ENCODE measurements at places on chromosomes 12 and 14. TPM values are rescaled to one million over a fixed set of nuclear protein-coding genes. Genes with fewer than 3 reads are reported as not detected.
A peak's percentile ranks its signal among the peaks of the same experiment; 100 is the strongest.

GRCh38 chr12:54998958-54999510, 14.5 kb upstream of the TESPA1 start:
- DNase-seq: no peak
- no peaks in the 10 kb centered on the region for H3K27me3 ChIP-seq
- no peak overlapping the region for H3K27ac ChIP-seq
- H3K4me1 ChIP-seq: no peaks in the 10 kb centered on the region

DNA sequence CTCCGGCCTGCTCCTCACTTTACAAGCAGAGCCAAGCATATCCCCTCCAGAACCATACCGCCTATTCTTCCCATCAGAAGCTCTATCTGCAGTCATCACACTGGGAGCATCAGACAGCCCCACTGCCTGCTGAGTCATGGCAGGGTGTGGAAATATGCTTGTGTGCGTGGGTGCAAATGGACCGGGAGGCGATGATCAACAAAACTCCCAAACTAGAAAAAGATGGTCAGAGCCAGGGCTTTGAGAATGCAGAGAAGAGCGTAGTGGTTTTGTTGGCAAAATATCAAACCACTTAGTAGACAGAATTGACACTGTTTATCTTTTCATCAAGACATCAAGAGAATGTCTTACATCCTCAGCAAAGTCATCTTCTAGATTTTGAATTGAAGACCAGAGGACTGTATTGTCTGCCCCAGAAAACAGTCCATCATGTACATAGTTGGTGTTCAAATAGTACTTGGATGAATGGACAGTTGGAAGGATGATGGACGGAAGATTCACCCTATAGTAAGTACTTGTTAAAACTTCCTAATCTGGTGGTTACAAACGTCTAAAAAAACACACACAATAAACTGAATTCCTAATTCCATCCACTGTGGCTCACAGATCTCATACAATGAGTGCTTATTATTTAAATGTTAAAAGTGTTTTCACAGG, 54.9 kb downstream of the VWF start:
- no peak overlapping the region for H3K27ac ChIP-seq
- H3K27me3 ChIP-seq: no peaks in the 10 kb centered on the region
- DNase-seq: no peak
- no peak overlapping the region for H3K4me3 ChIP-seq

DNA sequence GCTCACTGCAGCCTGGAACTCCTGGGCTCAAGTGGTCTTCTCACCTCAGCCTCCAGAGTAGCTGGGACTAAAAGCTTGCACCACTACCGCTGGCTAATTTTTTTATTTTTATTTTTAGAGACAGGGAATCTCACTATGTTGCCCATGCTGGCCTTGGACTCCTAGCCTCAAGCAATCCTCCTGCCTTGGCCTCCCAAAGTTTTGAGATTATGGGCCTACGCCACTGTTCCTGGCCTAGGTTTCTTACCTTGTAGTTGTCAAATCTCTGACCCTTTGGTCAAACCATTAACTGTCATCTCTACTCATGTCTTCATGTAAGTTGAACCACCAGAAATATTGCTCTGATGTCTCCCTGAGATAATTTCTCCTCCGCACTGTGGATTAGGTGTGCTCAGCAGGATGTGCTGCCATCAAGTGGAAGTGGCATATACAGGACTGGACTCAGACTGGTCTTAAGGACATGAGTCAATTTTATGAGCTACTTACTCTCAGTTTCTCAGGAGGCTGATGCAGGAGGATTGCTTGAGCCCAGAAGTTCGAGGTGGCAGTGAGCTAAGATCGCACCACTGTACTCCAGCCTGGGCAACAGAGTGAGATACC, 28.5 kb downstream of the ACTR6 start:
- no peaks in the 10 kb centered on the region for H3K4me1 ChIP-seq
- H3K36me3 ChIP-seq: peaks cover 4% of the 10 kb centered on the region
- no peak overlapping the region for H3K4me3 ChIP-seq
- no peaks in the 10 kb centered on the region for H3K27me3 ChIP-seq
- DNase-seq: no peak

DNA sequence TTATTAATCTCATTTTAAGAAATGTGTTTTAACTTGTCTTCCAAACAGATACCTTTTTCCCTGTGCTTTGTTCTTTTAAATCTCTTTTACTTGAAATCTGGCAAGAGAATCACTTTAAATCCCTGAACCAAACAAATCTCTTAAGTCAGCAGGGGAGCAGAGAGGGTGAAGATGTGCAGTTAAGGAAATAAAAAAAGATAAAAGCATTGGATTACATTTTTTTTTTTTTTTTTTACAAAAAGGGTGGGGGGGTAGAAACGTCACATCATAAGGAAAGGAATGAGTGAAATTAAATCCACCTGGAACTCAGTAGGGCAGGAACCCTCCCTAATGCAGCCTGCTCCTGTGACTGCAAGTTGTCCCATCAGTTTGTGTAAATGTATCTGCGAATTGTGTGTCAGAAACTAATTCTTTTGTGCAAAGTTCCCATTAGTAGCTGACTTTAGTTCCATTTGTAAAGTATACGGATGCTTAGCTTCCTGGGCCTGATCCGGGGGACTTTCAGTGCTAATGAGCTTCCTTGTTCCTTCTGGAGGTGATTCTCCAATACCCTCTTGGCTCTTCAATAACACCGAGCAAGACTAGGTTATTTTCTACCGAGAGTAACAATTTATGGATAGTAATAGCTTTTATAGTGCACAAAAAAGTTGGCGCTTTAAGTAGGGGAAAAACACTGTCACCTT, 1.5 kb downstream of the TTC6 start:
- H3K36me3 ChIP-seq: no peaks in the 10 kb centered on the region
- H3K27me3 ChIP-seq: peaks cover 85% of the 10 kb centered on the region
- peak overlapping the region; percentile 3 for H3K27ac ChIP-seq
- no peak for DNase-seq

DNA sequence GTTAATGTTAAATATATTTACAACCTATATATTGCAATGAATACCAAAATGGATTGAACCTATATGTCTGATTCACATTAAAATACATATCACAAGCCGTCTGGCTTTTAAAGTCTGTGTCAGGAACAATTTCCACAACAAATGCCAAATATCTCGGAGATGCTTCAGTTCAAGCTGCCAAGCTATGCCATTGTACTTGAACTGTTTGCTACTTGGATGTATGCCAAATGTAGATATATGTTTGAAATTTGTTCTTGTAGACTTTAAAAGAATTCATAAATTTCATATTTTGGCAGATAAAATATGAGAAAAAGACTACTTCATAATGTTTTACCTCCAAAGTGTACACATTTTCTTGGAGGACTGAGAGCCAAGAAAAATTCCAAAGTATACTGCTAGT, 37.0 kb downstream of the WASHC3 start:
- H3K27me3 ChIP-seq: no peaks in the 10 kb centered on the region
- H3K4me3 ChIP-seq: no peak overlapping the region
- no peak overlapping the region for H3K27ac ChIP-seq
- H3K36me3 ChIP-seq: no peaks in the 10 kb centered on the region
- no peaks in the 10 kb centered on the region for H3K4me1 ChIP-seq
- DNase-seq: no peak

GRCh38 chr14:21098076-21098891, at the start of gene ZNF219:
TSS of gene ZNF219 (minus strand) at chr14:21098655. CDS start at chr14:21093591, 5,064 bp downstream.
- DNase-seq: peak; percentile 69
- H3K27me3 ChIP-seq: no peaks in the 10 kb centered on the region
- H3K4me3 ChIP-seq: peak within 1 kb of the TSS; percentile 58
- H3K4me1 ChIP-seq: peaks cover 8% of the 10 kb centered on the region

DNA sequence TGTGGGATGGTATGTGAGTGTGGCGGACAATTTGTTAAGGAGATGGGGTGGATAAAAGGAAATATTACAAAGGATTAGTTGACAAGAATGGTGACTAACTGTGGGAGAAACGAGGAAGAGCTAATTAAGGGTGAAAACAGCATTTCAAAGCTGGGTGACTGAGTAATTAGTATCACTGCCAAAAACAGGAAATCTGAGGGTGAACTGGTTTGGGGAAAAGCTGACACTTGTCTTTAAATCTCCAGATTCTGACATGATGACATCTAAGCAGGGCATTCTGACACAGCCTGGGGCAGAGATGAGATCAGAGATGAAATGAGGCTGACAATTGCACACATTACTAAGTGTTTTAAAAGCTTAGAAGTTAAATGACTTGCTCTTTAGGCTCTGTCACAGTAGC, 42.4 kb upstream of the CCDC175 start:
- no peak overlapping the region for H3K27ac ChIP-seq
- no peaks in the 10 kb centered on the region for H3K36me3 ChIP-seq
- DNase-seq: no peak
- H3K4me1 ChIP-seq: no peaks in the 10 kb centered on the region
- no peak overlapping the region for H3K4me3 ChIP-seq

DNA sequence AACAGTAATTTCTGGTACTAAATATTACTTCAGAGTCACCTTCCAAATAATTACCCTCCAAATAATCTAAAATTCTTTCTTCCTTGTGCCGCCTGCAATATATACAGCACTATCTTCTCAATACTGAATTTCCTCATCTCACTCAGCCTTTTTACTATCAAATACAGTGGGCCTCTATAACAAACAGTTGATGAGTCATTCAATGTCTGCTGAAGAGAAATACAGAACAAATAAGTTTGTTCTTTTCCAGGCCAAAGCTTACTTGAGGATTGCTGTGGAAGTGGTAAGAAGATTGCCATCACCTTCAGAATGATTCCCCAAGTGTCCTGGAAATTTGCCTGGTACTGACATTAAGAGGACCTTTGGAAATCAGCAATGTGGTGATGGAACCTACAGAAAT, 218.2 kb upstream of the ARHGAP5 start:
- no peak for DNase-seq
- H3K27me3 ChIP-seq: no peaks in the 10 kb centered on the region
- H3K36me3 ChIP-seq: no peaks in the 10 kb centered on the region
- H3K27ac ChIP-seq: no peak overlapping the region
- no peaks in the 10 kb centered on the region for H3K4me1 ChIP-seq

- no peak for DNase-seq
- H3K27ac ChIP-seq: no peak overlapping the region
- no peaks in the 10 kb centered on the region for H3K4me1 ChIP-seq
- H3K36me3 ChIP-seq: no peaks in the 10 kb centered on the region
These were observed 1120.5 kb upstream of the FLRT2 start for GRCh38 chr14:84409435-84409834.

GRCh38 chr14:49962621-49963020, 69.7 kb downstream of the ARF6 start:
- H3K27ac ChIP-seq: no peak overlapping the region
- no peaks in the 10 kb centered on the region for H3K27me3 ChIP-seq
- H3K36me3 ChIP-seq: no peaks in the 10 kb centered on the region
- peak; percentile 50 for DNase-seq
- H3K4me3 ChIP-seq: no peak overlapping the region

DNA sequence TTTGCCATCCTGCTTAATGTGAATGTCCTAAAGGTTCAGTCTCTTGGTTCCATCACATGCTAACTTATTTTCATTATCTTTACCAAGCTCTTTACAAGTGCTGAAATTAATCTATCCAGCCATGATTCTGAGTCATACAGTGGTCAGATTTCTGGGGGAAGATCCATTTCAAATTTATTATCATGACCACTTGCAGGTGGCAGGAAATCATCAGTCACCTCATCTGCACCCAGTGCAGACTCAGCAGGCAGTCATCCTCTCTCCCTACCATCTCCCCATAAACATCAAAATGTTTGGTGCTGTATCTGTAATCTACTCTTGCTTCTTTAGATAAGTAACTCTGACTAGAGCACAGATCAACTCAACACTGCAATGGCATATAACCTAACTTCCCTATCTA, 23.5 kb downstream of the ATG14 start:
- no peak for DNase-seq
- H3K27me3 ChIP-seq: no peaks in the 10 kb centered on the region
- no peak overlapping the region for H3K27ac ChIP-seq
- peaks cover 12% of the 10 kb centered on the region for H3K36me3 ChIP-seq

GRCh38 chr12:9667403-9668160, 1.9 kb upstream of the CLEC2D start:
- H3K4me1 ChIP-seq: no peaks in the 10 kb centered on the region
- DNase-seq: no peak
- no peak overlapping the region for H3K27ac ChIP-seq
- no peaks in the 10 kb centered on the region for H3K36me3 ChIP-seq
- no peaks in the 10 kb centered on the region for H3K27me3 ChIP-seq

- H3K36me3 ChIP-seq: peaks cover 21% of the 10 kb centered on the region
- peak overlapping the region; percentile 33 for H3K27ac ChIP-seq
- H3K27me3 ChIP-seq: no peaks in the 10 kb centered on the region
These were observed 123.2 kb downstream of the GPR135 start for GRCh38 chr14:59341858-59342477.

GRCh38 chr14:32478050-32478449, 149.0 kb downstream of the AKAP6 start:
- no peak for DNase-seq
- no peak overlapping the region for H3K4me3 ChIP-seq
- H3K4me1 ChIP-seq: peaks cover 4% of the 10 kb centered on the region
- peak overlapping the region; percentile 10 for H3K27ac ChIP-seq

The NOVA1 gene
- 3.2 TPM for total RNA-seq

The FOXA1 gene
- total RNA-seq: 31.7 TPM

The ABHD12B gene
- 0.95 TPM for total RNA-seq

The IL23A gene
- total RNA-seq: 0.34 TPM

The TPPP2 gene
- not detected for total RNA-seq

The ETFBKMT gene
- total RNA-seq: 3.8 TPM

The EIF2S3B gene
- total RNA-seq: 2.4 TPM

The IL31 gene
- total RNA-seq: not detected

The WNT5B gene
- total RNA-seq: 7.8 TPM

The GPR68 gene
- 3.2 TPM for total RNA-seq

Measured in lung (tissue), 17 donors.